ENCODE measurements at places on chromosomes 12 and 14.

- H3K27ac ChIP-seq: no peak overlapping the region
- DNase-seq: no peak
- H3K4me1 ChIP-seq: no peaks in the 10 kb centered on the region
- H3K27me3 ChIP-seq: peaks cover 7% of the 10 kb centered on the region
- no peaks in the 10 kb centered on the region for H3K36me3 ChIP-seq
- no peak overlapping the region for H3K4me3 ChIP-seq
Measured at GRCh38 chr12:123076604-123077297, 74.1 kb downstream of the PITPNM2 start.

DNA sequence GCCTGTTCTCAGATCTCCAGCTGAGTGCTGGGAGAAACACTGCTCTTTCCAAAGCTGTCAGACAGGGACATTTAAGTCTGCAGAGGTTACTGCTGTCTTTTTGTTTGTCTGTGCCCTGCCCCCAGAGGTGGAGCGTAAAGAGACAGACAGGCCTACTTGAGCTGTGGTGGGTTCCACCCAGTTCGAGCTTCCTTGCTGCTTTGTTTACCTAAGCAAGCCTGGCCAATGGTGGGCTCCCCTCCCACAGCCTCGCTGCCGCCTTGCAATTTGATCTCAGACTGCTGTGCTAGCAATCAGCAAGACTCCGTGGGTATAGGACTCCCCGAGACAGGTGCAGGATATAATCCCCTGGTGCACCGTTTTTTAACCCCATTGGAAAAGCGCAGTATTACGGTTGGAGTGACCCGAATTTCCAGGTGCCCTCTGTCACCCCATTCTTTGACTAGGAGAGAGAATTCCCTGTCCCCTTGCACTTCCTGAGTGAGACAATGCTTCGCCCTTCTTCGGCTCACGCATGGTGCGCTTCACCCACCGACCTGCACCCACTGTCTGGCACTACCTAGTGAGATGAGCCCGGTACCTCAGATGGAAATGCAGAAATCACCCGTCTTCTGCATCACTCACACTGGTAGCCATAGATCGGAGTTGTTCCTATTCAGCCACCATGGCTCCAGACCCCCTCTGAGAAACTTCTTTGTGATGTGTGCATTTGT lies 650.3 kb upstream of the ALG10B start:
- no peaks in the 10 kb centered on the region for H3K4me1 ChIP-seq
- no peak overlapping the region for H3K4me3 ChIP-seq
- H3K36me3 ChIP-seq: no peaks in the 10 kb centered on the region
- no peaks in the 10 kb centered on the region for H3K27me3 ChIP-seq

GRCh38 chr14:31206536-31207286 lies 882 bp downstream of the HECTD1 start:
- H3K4me1 ChIP-seq: peaks cover 37% of the 10 kb centered on the region
- H3K4me3 ChIP-seq: peak overlapping the region; percentile 82
- peaks cover 23% of the 10 kb centered on the region for H3K36me3 ChIP-seq
- no peaks in the 10 kb centered on the region for H3K27me3 ChIP-seq
- DNase-seq: no peak

- H3K4me3 ChIP-seq: no peak overlapping the region
- no peaks in the 10 kb centered on the region for H3K27me3 ChIP-seq
- H3K4me1 ChIP-seq: no peaks in the 10 kb centered on the region
- H3K36me3 ChIP-seq: no peaks in the 10 kb centered on the region
Measured at GRCh38 chr12:118494776-118495175, 118.4 kb downstream of the SUDS3 start.

GRCh38 chr14:102333390-102333789 lies 13.8 kb downstream of the ZNF839 start:
- H3K27ac ChIP-seq: no peak overlapping the region
- H3K36me3 ChIP-seq: peaks cover 46% of the 10 kb centered on the region
- no peak for DNase-seq
- no peak overlapping the region for H3K4me3 ChIP-seq
- H3K27me3 ChIP-seq: no peaks in the 10 kb centered on the region

GRCh38 chr14:70073924-70074566 lies 114.7 kb downstream of the SLC8A3 start:
- peak; percentile 67 for DNase-seq
- no peak overlapping the region for H3K4me3 ChIP-seq
- H3K36me3 ChIP-seq: no peaks in the 10 kb centered on the region
- no peak overlapping the region for H3K27ac ChIP-seq
- H3K27me3 ChIP-seq: peaks cover 28% of the 10 kb centered on the region

GRCh38 chr14:59123531-59123930 lies 64.9 kb upstream of the DAAM1 start:
- no peaks in the 10 kb centered on the region for H3K4me1 ChIP-seq
- H3K4me3 ChIP-seq: no peak overlapping the region
- H3K36me3 ChIP-seq: no peaks in the 10 kb centered on the region
- no peak overlapping the region for H3K27ac ChIP-seq

GRCh38 chr14:103775506-103775905 lies 59.9 kb downstream of the ZFYVE21 start:
- no peaks in the 10 kb centered on the region for H3K27me3 ChIP-seq
- H3K4me1 ChIP-seq: no peaks in the 10 kb centered on the region
- H3K4me3 ChIP-seq: no peak overlapping the region
- no peak overlapping the region for H3K27ac ChIP-seq

GRCh38 chr12:89697296-89697695 lies 11.3 kb downstream of the ATP2B1 start:
- no peaks in the 10 kb centered on the region for H3K36me3 ChIP-seq
- H3K27ac ChIP-seq: no peak overlapping the region
- DNase-seq: no peak
- no peak overlapping the region for H3K4me3 ChIP-seq
- no peaks in the 10 kb centered on the region for H3K4me1 ChIP-seq

- no peak for DNase-seq
- H3K27me3 ChIP-seq: no peaks in the 10 kb centered on the region
- H3K27ac ChIP-seq: no peak overlapping the region
Measured at GRCh38 chr14:86799244-86799647, 1193.7 kb downstream of the GALC start.

GRCh38 chr12:46065412-46066166 lies 75.2 kb upstream of the SCAF11 start:
- no peaks in the 10 kb centered on the region for H3K4me1 ChIP-seq
- no peak overlapping the region for H3K27ac ChIP-seq
- H3K36me3 ChIP-seq: no peaks in the 10 kb centered on the region

All from DND-41 (cell line).